Stimulated activated CD8-positive, alpha-beta memory T cell treated with anti-CD3 and anti-CD28 coated beads, Interleukin-15, amount 100 ng/mL, for 48 hours (primary cell): ENCODE measurements at places on chromosomes 2 and 18.

DNA sequence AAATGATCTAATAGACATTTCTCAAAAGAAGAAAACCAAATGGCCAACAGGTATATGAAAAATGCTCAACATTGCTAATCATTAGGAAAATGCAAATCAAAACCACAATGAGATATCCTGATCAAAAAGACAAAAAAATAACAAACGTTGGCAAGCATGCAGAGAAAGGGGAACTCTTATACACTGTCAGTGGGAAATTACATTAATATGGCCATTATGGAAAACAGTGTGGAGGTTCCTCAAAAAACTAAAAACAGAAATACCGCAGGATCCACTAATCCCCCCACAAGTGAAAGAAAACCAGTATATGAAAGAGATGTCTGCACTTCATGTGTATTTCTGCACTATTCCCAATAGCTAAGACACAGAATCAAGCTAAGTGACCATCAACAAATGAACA, 57.7 kb upstream of the CTIF start:
- no peak for DNase-seq

GRCh38 chr2:172999641-173000386, 75.8 kb upstream of the MAP3K20 start:
- no peak for DNase-seq

GRCh38 chr2:235006986-235007385, 55.2 kb downstream of the SH3BP4 start:
- no peak for DNase-seq

DNA sequence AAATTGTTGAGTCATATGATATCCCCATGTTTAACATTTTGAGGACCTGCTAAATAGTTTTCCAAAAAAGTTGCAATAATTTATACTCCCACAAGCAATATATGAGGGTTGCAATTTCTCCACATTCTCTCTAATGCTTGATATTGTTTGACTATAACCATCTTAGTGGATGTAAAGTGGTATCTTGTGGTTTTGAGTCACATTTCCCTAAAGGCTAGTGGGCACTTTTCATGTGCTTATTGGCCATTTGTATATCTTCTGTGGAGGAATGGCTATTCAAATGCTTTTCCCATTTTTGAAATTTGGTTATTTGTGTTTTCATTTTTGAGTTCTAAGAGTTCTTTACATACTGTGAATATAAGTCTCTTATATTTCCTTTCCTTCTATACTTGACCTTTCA, 82.7 kb downstream of the SCG2 start:
- DNase-seq, result no peak
